ENCODE measurements at places on chromosomes 1 and 21.

GRCh38 chr1:204121840-204122555, 29.8 kb downstream of the ETNK2 start:
- DNase-seq, result no peak

GRCh38 chr1:218255090-218255489, 30.0 kb upstream of the RRP15 start:
- DNase-seq, result no peak

DNA sequence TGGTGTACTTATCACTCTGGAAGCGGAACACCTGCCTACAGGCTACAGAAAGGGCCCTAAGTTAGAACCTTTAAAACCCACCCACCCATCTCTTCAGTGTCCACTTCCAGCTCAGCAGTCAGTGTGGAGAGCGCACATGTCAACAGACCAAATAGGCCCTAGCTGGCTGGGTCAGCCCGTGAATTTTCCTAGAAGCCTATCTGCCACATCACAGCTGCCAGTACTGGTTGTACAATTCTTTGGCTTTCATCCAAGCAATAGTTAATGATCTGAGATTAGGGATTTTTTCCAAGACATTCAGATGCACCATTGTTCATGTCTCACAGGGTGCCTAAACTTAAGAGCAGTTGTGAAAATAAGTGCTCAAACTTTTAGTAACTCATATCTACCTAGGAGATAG, 197.1 kb downstream of the KCNK2 start:
- DNase-seq, result no peak

DNA sequence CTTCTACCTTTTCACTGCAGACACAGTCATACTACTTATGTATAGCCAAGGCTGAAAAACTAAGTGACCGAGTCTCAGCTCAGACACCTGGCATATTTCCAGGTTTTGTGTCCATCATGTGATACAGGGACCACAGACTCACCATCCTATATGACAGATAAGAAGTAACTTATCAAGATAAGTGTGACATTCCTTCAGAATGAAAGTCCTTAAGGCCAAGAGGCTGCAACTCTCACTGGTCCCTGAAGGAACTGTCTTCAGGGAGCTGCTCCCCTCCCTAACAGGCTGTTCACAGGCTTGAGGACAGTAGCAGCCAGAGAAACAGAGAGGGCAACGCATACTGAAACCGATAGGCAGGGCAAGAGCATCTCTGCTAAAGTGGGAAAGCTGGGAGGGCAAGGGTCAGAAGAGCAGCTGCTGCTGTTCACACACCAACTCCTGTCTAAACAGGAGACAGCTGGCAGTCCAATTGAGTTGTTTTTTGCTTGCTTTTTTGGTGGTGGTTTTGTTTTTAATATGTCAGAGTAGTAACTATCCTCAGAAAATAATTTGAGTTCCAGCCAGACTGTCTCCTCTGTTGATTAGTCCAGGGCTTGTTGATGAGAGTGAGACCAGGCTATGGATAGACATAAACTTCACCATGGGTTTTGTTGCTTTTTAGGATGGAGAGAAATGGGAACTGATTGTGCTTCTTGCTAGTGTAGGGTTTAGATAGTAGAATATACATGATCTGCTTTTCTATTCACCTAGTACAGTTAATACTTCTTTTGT, 67.7 kb downstream of the MACF1 start:
- DNase-seq, result no peak

GRCh38 chr1:173823781-173824314, 625 bp upstream of the DARS2 start:
- no peak for DNase-seq

- DNase-seq, result no peak
Observed at GRCh38 chr1:63799820-63800219, 26.0 kb downstream of the ROR1 start.

DNA sequence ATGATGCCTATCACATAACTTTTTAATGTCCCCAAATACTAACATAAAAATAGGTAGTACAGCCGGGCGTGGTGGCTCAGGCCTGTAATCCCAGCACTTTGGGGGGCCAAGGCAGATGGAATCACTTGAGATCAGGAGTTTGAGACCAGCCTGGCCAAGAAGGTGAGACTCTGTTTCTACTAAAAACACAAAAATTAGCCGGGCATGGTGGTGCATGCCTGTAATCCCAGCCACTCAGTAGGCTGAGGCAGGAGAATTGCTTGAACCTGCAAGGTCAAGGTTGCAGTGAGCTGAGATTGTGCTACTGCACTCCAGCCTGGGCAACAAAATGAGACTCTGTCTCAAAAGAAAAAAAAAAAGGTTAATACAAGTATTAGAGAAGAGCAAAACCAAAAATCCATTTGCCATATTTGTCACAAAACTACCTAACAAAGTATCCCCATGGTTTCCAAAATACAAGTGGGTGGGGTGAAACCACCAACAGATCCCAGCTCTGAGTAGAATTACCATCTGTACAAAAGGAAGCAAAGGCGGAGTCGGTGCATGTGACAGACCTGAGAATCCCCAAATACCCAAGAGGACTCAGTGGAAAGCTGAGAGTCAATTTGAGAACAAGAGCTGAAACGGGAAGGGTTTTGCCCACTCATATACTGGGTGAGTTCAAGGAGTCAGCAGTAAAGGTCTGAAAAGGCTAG, 113.2 kb downstream of the TOMM20 start:
- DNase-seq, result no peak

DNA sequence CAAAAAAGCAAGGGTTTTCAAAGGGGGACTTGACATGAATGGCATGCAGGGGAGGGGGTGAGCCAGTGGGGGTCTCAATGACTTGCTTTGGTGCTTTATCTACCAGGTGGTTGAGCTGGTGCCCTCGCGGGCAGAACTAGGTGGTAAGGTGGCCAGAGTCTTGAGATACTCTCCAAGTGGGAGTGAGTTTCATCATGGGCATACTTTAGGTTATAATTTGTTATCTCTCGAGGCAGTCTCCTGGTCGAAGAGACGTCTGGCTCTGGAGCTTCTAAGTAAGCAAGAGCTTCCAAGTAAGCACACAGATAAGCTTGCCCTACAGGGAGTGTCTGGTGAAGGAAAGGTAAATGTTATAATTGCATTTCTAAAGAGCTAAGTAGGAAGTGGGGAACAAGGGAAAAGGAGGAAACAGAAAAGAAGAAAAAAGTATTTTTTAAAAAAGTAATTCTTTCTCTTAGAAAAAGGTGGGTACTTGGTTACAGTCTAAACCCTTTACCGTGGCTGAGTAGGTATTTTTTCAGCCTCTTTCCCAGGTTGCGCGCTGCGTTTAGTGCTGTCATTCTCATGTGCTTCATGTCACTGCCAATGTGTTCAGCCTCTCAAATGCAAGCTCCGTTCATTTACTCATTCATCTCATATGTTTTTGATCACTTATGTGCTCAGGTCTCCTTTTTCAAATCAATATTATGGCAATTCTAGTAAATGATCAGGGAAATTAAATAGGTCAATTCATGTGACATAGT, 31.6 kb upstream of the DNAJC6 start:
- DNase-seq, result no peak

GRCh38 chr1:161226759-161227158, 899 bp downstream of the TOMM40L start:
- no peak for DNase-seq

DNA sequence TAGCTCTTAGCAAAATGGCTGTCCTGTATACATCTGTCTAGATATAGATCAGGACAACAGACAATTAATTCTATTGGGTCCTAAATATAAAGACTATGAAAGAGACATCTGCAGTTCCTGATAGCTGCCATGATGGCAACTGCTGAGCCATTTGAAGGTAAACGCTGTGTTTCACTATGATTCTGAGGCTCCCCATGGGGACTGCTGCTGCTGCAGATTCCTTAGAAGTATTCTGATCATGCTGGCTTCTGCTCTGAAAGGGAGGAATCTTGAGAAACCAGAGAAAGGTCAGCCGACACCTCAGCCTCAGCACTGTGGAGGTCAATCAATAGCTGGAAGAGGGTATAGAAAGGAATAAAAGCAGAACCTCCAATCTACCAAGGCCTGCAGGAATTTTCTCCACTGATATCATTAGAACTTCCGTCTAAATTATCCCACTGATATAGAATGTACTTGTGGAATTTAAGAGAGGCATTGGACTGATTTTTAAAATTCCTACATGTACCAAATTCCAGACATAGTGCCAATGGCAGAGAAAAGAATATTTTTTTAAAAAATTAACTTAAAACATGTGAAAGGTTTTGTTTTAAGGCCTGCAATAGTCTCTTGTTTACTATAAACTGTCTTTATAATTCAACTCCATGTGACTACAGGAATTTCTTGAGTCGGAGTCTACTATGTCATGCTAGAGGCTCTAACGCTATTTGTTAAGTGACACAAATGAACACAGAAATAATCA, 53.2 kb downstream of the DDAH1 start:
- no peak for DNase-seq

DNA sequence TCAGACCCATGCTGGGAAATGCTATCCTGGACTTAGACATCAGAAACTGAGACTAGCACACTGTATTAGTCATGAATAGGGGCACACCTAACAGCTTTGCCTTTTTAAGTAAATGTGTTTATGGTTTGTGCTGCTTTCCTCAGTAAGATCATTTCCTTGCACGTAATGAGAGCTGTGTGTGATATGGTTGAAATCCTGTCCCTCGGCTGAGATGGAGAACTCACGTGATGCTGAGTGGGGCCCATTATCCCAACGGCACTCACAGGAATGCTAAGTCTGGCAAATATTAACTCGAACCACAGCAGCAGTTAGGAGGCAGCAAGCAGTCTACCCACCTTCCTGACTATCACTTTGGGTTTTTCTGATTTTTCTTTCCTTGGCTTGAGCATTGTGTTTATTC, 38.2 kb downstream of the BCL9 start:
- DNase-seq, result no peak

GRCh38 chr1:103489935-103490334, 35.6 kb upstream of the RNPC3 start:
- DNase-seq, result no peak

- no peak for DNase-seq
Observed at GRCh38 chr21:31349208-31349607, 5.1 kb upstream of the TIAM1 start.
